Erythroblast (primary cell): ENCODE measurements at places on chromosomes 11 and 22.

- no peak for DNase-seq
Observed at GRCh38 chr11:62676698-62677097, 2.2 kb downstream of the UBXN1 start.

DNA sequence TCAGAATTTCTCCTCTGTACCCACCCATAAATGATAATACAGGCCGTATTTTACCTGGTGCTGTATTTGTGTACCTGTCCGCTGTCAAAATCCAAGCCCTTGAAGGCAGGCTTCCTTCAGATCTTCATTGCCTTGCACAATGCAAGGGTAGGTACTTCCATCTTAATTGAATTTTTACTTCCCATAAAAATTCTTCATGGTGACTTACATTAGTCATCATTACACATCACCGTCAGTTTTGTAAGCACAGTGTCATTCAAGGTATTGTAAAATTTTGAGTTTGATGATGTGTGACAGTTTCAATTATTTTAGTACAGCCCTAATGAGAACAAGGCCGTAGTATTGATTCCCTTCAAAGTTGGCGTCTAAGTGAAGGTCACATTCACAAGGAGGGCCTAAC lies 770 bp upstream of the TSG101 start:
- peak; percentile 65 for DNase-seq

GRCh38 chr11:125348674-125349309 lies 147.3 kb downstream of the FEZ1 start:
- peak; percentile 34 for DNase-seq

DNA sequence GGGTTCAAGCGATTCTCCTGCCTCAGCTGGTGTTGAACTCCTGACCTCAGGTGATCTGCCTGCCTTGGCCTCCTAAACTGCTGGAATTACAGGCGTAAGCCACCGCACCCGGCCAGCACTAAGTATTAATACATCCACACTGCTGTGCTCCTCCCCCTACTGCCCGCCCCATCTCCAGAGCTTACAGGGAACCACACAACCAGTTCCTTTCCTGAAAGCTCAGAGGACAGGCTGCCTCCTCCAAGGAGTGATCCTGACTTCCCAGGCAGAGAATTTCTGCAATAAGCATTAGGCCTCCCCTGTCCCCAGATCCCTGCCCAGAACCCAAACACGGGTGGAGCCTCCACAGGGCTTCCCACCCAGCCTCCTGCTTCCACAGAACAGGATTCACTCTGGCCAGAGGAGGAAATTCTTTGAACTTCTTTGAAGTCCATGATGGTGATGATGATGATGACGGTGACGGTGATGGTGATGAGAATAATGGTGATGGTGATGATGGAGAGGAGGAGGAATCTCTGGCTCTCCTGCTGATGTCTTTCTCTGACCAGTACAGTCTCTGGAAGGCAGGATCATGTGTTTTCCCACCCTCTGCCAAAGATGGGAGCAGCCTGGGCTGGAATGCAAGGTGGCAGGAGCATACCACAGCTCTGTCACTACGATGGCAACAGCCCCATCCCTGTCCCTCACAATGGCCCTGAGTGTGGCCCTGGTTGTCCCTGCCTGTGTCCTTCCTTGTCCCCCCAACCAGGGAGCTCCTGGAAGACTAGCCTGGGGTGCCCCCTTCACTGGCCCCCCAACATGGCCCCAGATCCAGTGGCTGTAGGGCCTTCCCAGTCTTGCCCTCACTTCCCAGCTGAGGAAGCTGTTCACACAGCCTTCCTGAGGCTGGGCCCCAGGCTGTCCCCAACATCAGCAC lies 33.5 kb upstream of the CSNK1E start:
- no peak for DNase-seq
